ENCODE measurements at places on chromosomes 3 and 15.

DNA sequence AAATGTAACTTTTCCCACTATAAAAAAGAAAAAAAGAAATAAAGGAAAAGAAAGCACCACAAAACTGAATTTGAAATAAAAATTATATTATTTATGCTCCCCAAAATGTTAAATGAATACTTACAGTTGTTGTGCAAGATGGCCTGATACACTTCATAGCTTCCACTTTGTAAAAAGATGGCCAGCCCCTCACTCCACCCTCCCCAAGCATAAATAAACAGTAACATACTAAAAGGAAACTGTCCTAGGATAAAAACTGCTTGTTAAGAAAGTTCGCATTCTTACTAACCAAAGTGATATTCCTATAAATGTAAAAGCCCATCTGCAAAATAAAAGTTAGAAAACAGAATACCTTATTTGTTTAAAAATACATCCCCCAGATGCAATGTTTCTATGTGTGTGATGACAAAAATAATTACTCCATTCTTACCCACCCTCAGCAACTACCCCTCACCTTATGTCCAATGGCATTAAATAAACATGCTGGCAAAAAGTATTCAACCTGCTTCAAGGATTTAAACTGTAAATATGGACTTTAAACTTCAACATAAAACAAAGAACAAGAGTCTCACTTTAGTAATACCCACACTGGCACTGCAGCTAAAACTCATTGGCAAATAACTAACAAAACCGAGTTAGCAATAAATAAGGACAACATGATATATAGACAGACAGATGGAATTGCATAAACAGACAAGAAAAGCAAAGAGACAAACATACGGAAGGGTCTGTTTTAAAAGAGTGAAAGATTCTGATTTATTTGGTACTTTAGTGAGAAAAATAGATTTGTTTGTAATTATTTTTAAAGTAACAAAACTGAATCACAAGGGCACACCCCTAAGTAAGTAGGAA, 47.7 kb downstream of the ZBTB20 start:
- no peak for DNase-seq

GRCh38 chr15:64622410-64623260, 152.8 kb downstream of the RBPMS2 start:
- DNase-seq, result peak; percentile 81

- no peak for DNase-seq
These were observed at the start of gene EPHA6 for GRCh38 chr3:96813820-96814650. Gene EPHA6, plus strand, starts transcription at chr3:96814594.

DNA sequence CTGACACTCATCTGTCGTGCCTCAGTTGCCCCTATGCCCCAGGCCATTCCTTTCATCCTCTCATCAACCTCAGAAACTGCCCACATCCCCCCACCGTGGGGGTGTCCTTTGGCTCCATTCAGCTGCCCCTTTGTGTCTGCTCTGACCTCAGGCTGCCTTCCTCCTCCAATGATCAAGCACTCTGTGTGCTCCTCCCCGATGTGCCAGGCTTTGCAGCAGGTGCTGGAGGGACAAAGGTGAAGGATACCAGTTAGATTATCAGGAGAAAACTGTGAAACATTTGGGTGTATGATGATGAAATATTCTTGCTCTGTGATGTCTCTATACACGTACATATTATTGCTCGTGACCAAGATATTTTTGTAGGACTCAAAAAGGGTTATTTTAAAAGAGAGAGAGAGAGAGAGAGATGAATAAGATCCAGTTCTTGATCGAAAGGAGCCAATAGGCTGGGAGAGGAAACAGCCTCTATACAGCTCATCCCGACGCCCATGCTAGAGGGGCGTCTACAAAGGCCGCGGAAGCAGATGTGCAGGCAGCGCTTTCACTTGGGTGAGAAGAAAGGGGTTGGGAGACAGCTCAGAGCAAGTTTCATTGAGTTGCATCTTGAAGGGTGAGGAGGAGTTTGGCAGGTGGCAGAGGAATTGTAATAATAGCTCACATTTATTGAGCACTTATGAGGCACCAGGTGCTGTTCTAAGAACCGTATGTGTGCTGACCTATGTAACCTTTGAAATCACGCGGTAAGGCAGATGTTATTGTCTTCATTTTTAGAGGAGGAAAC, 28.3 kb upstream of the ADCY5 start:
- DNase-seq, result no peak

- DNase-seq, result no peak
These were observed 8.3 kb downstream of the POU1F1 start for GRCh38 chr3:87267953-87268645.

DNA sequence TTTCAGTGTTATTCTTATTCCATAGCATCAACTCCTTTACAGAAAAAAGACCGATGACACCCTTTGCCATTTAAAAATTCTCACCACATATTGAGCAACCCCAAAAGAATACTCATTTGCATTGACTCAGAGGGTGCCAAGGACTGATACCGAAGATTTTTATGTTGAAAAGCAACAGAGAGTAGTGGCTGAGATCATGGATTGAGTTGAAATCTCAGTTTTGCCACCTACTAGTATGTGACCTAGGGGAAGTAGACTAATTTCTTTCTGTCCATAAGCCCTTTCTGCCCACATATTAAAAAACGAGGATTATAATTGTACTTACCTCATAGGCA, 313.9 kb upstream of the SATB1 start:
- no peak for DNase-seq

DNA sequence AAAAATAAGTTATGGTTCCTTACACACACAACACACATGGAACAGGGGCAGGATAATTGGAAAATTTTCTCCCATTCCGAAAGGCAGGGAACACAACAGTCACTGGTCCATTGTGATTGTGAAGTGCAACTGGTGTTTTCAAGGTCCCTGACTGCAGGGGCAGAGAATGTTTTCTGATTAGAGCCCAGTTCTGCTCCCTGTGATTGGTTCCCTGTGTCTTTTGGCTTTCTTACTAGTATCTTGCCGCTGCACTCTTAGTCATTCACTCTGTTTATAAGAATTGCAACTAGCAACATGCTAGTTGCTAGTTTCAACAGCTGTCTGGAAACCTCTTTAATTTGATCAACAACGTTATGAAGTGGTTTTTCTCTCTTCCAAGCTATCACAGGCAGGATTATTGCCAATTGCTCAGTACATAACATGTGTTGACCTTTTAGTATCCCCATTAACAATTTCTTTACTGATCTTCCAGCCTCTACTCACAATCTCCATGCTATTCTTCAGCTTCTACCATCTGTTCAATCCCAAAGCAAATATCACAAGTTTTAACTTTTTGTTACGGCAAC, 177.5 kb downstream of the EPHA6 start:
- no peak for DNase-seq

DNA sequence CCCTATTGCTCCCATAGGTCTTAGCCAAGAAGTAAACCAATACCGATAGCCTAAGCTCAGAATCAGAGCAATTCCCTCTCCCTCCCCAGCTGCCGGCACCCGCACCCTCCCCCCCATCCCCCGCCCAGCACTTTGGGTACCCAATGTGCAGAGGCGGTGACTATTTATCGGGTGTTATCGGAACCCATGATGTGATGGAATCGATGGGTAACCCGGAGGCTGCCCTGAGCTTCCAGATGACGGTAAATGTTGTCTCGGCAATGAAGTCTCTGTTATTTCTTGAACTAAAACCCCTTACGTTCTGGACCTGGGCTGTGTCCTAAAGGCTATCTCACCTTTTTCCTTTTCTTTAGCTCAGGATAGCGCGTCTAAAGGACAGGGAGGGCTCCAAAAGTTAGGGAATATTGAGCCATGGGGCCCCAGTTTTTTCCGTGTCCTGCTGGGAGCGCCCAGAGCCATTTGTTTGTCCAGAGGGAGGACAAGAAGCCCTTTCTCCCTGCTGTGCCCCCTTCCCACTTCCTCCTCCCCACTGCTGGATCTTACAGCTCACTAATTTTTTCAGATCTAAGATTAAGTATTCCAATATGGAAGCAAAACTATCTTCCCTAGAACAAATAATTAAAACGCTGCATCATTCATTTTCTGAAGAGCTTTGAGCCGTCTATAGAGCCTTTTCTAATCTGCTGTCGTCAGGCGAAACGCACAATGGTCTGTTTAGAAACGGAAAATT, 1.5 kb downstream of the SLITRK3 start:
- DNase-seq, result no peak

DNA sequence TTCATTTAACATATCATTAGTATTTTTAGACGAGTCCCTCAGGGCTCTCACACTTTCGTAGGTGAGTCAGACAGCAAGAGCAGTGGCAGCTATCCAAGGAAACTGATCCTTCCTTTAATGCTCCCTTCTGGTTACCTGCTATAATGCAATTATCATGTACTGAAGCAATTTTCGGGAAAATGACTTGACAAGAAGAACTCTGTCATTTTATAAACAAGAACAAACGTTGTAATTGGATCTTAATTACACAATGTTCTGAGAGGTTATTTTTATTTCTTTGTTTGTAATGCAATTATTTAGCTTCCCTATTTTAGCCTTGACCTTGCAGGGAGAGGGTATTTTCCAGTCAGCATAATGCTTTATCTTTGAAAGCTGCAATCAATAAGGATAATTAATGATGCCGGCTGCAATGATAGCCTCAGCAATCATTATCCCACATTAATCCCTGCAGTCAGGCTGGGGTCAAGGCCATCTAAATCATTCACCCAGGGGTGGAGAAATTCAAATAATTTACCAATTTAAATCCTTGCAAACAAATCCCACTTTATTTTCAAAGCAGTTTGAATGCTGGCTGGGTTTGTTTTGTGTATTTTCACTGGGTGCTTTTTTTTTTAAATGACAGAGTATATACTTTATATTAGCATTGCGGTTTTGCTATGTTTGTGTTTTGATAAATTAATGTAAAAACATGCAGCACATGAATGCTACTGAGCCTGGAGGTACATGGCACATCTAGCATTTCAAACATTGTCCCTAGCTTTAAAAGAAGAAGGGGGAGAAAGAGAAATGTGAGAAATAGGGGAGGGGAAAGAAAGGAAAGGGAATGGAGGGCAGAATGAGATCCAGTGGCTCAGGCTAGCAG, 249.9 kb downstream of the SHOX2 start:
- no peak for DNase-seq

GRCh38 chr3:47096959-47097358, 67.0 kb downstream of the SETD2 start:
- no peak for DNase-seq

DNA sequence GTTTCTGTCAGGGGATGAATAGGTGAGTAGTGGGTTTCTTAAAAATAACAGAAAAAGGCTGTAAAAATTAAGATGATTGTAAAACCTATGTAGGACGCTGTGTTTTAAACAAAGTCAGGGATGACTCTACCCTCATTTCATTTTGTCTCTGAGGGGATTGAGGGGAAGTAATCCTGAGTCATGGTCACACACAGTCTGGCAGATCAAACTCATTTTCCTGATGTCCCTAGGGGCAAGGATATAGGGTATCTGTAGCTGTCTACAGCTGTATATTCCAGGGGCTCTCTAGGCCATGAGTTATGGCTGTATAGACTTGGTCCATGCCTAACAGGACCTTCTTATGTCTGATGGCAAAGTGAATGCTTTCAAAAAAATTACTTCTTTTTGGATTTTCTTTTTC, 421.1 kb downstream of the PDCD6IP start:
- DNase-seq, result no peak

DNA sequence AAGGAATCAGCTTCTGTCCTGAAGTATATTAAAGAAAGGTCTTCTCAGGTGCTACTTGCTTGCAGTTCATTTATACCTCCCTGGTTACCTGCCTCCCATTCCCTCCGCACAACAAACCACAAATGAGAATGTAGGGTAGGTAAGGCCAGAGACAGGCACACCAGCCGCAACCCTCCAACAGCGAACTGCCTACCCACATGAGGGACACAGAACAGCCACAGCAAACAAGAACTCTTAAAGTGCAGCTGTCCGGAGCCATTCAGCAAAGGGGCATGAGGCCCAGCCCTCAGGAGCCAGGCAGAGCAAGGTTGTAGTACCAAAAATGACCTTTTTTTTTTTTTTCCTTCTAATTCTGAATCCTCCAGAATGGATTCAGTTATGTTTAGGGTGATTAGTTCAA, 52.4 kb downstream of the SPSB4 start:
- no peak for DNase-seq

GRCh38 chr3:106542101-106542769, 673.4 kb upstream of the CBLB start:
- DNase-seq, result no peak

DNA sequence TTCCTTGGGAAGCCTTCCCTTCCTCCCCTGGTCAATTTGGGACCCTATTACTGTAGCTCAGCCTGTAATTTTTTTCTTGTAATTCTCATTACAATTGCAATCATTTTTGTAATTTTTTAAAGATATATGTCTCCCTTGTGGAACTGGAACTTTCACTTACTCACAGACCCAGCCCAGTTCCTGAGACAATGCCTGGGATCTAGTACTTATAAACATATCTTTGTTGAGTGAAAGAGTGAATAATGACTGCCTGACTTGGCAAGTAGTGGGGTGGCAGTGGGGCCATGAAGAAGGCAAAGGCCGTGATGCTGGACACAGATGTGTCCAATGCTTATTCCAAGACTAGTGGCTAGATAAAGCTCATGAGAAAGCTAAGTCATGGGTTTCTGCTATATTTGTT, 294.5 kb upstream of the LRRN1 start:
- no peak for DNase-seq

GRCh38 chr15:29968895-29969561, 113.7 kb upstream of the GOLGA8J start:
- no peak for DNase-seq

GRCh38 chr3:58897646-58898045, 152.2 kb downstream of the CFAP20DC start:
- DNase-seq, result no peak

- DNase-seq, result no peak
These were observed 86.5 kb downstream of the THRB start for GRCh38 chr3:24407980-24408680.

DNA sequence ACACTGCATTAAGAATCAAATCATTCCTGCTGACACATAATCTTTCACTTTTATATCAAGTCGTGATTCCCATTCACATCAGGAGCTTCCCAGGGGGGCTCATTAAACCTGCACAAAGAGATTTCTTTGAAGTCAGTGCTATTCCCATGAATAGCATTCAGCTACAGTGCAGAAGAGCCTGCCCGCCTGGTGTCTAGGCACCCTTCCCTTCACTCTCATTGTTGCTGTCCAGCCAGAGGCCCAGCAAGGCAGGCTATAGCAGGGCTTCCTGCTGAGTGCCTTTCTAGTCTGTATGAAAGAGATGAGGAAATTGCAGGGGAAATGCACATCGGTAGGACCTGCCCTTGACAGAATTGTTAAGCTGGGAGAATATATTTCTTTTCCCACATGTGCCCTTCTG, 4.5 kb upstream of the GJD2 start:
- no peak for DNase-seq

DNA sequence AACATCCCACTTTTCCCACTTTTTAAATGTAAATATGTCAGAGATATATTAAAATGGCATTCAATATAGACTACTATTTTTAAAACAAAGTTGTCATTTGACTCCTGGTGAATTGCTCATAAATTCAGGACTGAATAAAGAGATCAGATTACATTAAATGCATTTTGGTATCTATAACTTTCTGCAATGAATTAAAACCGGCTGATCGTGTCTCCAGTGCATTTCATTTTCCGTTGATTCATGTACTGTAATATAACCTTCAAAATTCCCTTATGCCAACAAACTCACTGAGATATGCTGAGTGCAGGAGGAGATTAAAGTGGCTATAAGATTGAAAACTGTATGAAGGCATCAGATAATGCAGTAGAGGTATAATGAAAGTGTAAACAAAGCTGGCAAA, 361.1 kb upstream of the CDIN1 start:
- DNase-seq, result no peak

GRCh38 chr3:45771166-45771775, 25.1 kb downstream of the SLC6A20 start:
- DNase-seq, result no peak

Data from CD4-positive, alpha-beta memory T cell (primary cell).